Activated CD8-positive, alpha-beta T cell treated with anti-CD3 and anti-CD28 coated beads, Interleukin-2, amount 10 ng/mL, durations not matched to agents 7 days and 5 days (primary cell): ENCODE measurements at places on chromosomes 3 and 15.

DNA sequence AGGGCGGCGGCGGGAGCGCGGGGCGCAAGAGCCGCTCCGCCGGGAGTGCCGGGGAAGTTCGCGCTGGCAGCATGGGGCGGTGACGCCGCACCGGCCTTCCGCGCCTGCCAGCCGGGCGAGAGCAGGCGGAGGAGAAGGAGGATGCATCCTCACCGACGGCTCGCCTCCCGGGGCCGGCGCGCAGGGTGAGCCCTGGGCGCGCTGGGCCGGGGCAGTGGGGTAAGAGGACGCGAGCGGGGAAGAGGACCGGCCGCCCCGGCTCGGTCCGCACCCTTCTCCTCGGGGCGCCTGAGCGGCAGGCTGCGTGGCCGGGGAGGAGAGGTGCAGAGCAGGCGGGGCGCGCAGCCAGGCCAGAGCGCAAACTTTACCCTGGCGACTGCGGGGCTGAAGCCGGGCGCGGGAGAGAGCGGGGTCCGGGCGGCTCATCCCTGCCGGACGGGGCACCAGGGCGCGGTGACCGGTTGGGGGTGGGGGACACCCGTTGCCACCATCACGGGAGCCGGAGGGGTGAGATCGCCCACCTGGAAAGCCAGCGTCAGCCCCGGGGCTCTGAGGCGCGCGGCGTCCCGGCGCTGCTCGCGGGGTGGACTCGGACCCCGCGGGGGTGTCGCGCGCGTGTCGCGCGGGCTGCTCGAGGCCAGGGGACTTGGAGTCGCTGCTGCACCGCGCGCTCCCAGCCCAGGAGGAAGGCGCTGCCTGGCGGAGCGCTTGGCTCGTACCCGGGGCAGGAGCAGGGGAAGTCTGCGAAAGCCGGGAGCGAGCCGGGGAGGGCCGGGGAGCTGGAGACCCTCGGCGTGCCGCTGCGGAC is 542 bp downstream of the GABRA5 start:
- H3K36me3 ChIP-seq: no peaks in the 10 kb centered on the region
- no peaks in the 10 kb centered on the region for H3K4me1 ChIP-seq
- no peak overlapping the region for H3K4me3 ChIP-seq
- no peak for DNase-seq

- peaks cover 77% of the 10 kb centered on the region for H3K36me3 ChIP-seq
- no peak overlapping the region for H3K27ac ChIP-seq
- DNase-seq: no peak
- H3K4me3 ChIP-seq: no peak overlapping the region
- no peaks in the 10 kb centered on the region for H3K4me1 ChIP-seq
These were observed 178.4 kb downstream of the ATP10A start for GRCh38 chr15:25684521-25685431.

DNA sequence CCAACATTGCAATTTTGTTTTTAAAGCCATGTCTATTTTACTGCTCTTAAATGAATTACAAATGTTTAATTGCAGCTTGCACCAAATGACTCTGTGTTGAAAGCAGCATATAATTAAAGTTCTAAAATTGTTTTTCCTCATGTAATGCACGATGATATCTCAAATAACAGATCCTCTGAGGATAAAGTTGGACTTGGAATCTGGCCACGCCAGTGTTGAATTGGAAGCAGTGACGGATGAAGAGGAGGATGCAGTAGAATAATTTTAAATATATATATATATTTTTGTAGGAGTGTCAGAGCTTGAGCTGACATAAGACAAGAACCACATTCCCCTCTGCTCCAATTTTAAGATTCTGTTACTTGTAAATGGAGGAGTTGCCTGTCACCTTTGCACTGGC is 406.6 kb upstream of the DPPA4 start:
- DNase-seq: no peak
- H3K4me1 ChIP-seq: no peaks in the 10 kb centered on the region
- H3K36me3 ChIP-seq: no peaks in the 10 kb centered on the region
- no peaks in the 10 kb centered on the region for H3K27me3 ChIP-seq

DNA sequence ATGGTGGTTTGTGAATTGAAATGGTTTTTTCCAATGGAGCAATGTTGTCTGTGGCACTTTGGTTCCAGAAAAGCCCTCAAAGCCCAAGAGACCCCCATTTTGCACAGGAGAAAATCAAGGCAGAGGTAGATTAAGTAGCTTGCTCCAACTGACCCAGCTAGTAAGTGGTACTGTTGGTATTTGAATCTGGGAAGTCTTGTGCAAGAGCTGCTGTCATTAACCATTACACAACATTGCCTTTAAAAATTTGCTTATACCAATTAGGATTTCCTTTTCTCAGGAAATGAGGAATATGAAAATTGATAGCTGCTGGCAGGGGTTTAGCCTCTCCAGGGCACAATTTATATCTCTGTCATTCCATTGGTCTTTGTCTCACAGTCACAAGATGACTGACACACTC is 102.4 kb upstream of the UBE3A start:
- H3K27ac ChIP-seq: no peak overlapping the region
- no peaks in the 10 kb centered on the region for H3K27me3 ChIP-seq
- H3K36me3 ChIP-seq: no peaks in the 10 kb centered on the region

- H3K36me3 ChIP-seq: peaks cover 2% of the 10 kb centered on the region
- H3K27me3 ChIP-seq: no peaks in the 10 kb centered on the region
- no peak overlapping the region for H3K4me3 ChIP-seq
- H3K27ac ChIP-seq: peak overlapping the region; percentile 6
- DNase-seq: no peak
- H3K4me1 ChIP-seq: peaks cover 27% of the 10 kb centered on the region
These were observed 27.6 kb downstream of the SLC28A1 start for GRCh38 chr15:84911879-84912660.
